Sigmoid colon (tissue), 7 donors: ENCODE measurements at places on chromosomes 4 and X. TPM values are rescaled to one million over a fixed set of nuclear protein-coding genes. Genes with fewer than 3 reads are reported as not detected.

GRCh38 chr4:41451961-41452360 is 86.0 kb upstream of the LIMCH1 start:
- H3K27me3 ChIP-seq, result no peaks in the 10 kb centered on the region
- no peak overlapping the region for H3K27ac ChIP-seq
- H3K36me3 ChIP-seq, result no peaks in the 10 kb centered on the region
- no peaks in the 10 kb centered on the region for H3K4me1 ChIP-seq

DNA sequence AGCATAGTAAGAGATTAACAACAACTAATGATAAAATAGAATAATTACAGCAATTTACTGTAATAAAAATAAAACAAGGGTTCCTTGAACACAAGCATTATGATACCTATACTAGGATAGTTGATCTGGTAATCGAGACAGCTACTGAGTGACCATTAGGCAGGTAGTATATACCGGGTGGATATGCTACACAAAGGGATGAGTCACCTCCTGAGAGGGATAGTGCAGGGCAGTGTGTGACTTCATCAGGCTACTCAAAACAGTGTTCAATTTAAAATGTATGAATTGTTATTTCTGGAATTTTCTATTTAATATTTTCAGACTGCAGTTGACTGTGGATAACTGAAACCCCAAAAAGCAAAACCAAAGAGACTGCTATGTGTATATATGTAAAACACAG is 9.7 kb upstream of the ANTXR2 start:
- no peaks in the 10 kb centered on the region for H3K27me3 ChIP-seq
- DNase-seq, result no peak
- no peaks in the 10 kb centered on the region for H3K36me3 ChIP-seq
- no peak overlapping the region for H3K4me3 ChIP-seq
- no peak overlapping the region for H3K27ac ChIP-seq

DNA sequence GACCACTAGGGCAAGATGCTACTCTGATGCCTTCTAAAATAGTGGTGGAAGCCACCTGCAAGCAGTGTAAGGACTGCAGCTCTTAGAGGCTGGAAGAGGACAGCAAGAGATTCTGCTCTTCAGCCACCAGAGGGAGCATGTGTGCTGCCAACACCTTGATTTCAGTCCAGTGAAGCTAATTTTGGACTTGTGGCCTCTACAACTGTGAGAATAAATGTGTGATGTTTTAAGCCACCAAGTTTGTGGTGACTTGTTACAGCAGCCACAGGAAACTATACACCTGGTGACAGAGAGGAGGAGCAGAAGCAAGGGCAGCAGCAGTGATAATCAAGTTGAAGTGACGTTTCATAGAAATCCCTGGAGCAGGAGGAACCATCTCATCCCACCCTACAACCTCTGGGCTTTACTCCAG is 55.9 kb downstream of the FGFBP1 start:
- H3K27ac ChIP-seq, result no peak overlapping the region
- peak; percentile 69 for DNase-seq
- no peak overlapping the region for H3K4me3 ChIP-seq
- H3K36me3 ChIP-seq, result no peaks in the 10 kb centered on the region
- no peaks in the 10 kb centered on the region for H3K4me1 ChIP-seq
- no peaks in the 10 kb centered on the region for H3K27me3 ChIP-seq

- H3K4me3 ChIP-seq, result no peak overlapping the region
- H3K27ac ChIP-seq, result no peak overlapping the region
- H3K36me3 ChIP-seq, result no peaks in the 10 kb centered on the region
These were observed 131.9 kb upstream of the SMIM31 start for GRCh38 chr4:164621886-164622521.

SLC7A11 gene
- under 0.01 TPM for total RNA-seq

DNA sequence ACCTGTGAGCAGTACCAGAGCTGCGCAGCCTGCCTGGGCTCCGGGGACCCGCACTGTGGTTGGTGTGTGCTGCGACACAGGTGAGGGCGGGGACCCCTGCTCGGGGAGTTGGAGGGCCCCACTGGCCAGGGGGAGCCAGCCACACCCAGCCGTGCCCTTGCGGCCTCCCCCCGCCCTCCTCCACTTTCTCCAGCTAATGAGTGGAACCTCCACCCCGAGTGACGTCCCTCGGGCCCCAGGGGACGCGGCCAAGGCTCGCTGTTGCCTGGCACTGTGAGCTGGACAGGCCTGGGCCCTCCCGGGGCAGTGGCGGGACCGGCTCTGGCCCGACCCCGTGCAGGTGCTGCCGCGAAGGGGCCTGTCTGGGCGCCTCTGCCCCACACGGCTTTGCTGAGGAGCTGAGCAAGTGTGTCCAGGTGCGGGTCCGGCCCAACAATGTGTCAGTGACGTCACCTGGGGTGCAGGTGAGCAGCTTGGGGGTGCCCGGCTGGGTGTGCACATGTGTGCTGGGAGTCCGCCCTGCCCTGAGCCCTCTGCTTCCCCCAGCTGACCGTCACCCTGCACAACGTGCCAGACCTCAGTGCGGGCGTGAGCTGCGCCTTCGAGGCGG is 5.6 kb downstream of the PLXNA3 start:
- H3K27ac ChIP-seq, result no peak overlapping the region
- no peak for DNase-seq
- H3K4me1 ChIP-seq, result peaks cover 9% of the 10 kb centered on the region
- no peak overlapping the region for H3K4me3 ChIP-seq
- H3K36me3 ChIP-seq, result peaks cover 31% of the 10 kb centered on the region

TMPRSS11B gene
- total RNA-seq, result not detected

DNA sequence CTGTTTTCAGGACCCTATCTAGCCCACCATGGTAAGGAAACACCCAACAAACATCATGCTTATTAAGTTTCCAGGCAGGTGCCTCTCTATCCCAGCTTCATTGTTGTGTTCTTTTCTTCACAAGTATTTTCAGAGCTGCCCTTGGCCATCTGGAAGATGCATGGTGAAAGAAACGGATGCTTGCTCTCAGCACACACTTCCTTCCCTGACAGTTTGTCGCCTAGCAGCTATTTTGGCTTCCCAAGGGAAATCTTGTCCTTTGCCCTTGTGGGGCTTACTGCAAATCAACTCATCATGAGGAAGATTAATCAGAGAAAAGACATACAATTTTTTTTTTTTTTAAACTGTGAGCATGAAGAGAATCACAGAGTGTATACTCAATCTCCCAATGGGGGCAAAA is 128.8 kb downstream of the ASMT start:
- H3K27me3 ChIP-seq, result no peaks in the 10 kb centered on the region
- no peaks in the 10 kb centered on the region for H3K36me3 ChIP-seq
- no peak overlapping the region for H3K4me3 ChIP-seq
- DNase-seq, result no peak
- H3K27ac ChIP-seq, result no peak overlapping the region

CFAP99 gene
- not detected for total RNA-seq

PDZD4 gene
- 16.6 TPM for total RNA-seq

DNA sequence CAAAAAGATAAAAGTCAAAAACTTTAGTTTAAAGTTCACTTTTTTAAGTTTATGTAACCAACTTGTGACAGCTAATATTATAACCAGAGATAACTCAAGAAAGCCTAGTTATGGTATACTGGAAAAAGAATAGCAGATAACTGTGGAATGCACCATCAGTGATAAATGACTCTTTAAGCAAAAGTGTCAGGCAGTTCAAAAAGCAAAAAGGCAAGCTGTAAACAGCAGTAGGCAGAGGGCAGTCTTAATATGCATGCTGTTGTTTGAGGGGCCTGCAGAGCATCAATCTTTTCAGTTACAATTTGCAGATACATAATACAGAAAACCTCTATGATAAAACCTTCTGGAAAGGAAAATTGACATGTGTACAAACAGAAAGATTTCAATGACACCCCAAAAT is 81.8 kb upstream of the JADE1 start:
- H3K4me3 ChIP-seq, result no peak overlapping the region
- no peak overlapping the region for H3K27ac ChIP-seq
- H3K4me1 ChIP-seq, result peaks cover 8% of the 10 kb centered on the region
- H3K27me3 ChIP-seq, result no peaks in the 10 kb centered on the region
- DNase-seq, result no peak
- no peaks in the 10 kb centered on the region for H3K36me3 ChIP-seq

ODAM gene
- 5.3 TPM for total RNA-seq

ZGRF1 gene
- total RNA-seq, result 3.6 TPM

GRCh38 chrX:75106772-75107171 is 49.3 kb downstream of the ABCB7 start:
- no peaks in the 10 kb centered on the region for H3K27me3 ChIP-seq
- H3K4me3 ChIP-seq, result no peak overlapping the region
- no peak for DNase-seq
- H3K4me1 ChIP-seq, result no peaks in the 10 kb centered on the region
- H3K36me3 ChIP-seq, result no peaks in the 10 kb centered on the region

PCSK1N gene
- 4.1 TPM for total RNA-seq

GRCh38 chr4:6854098-6854744 is 55.4 kb upstream of the TBC1D14 start:
- DNase-seq, result no peak
- H3K4me3 ChIP-seq, result no peak overlapping the region
- H3K4me1 ChIP-seq, result peaks cover 31% of the 10 kb centered on the region
- H3K27ac ChIP-seq, result no peak overlapping the region

- no peak for DNase-seq
- no peaks in the 10 kb centered on the region for H3K36me3 ChIP-seq
- H3K4me1 ChIP-seq, result no peaks in the 10 kb centered on the region
These were observed 45.4 kb downstream of the ZCCHC13 start for GRCh38 chrX:74349387-74349786.

DNA sequence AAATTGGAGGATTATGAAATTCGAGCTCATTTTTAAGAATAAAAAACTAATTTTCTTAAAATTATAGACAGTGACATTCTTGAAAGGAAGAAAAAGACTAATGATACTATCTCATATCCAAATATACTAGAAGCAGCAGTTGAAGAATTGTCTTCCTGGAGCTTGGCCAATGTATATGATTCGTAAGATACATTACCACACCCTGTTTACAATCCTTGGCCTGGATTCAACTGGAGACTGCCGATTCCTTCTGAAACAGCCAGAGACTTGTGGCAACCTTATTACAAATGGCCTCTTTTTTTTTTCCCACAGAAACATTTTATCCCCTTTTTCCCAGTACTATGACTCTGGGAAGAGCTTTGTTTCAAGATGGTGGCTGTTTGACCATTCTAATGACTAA is 571.2 kb upstream of the FAT1 start:
- no peak for DNase-seq
- H3K4me1 ChIP-seq, result no peaks in the 10 kb centered on the region
- H3K36me3 ChIP-seq, result no peaks in the 10 kb centered on the region
- no peak overlapping the region for H3K27ac ChIP-seq
- H3K27me3 ChIP-seq, result no peaks in the 10 kb centered on the region

ZCCHC12 gene
- 1.2 TPM for total RNA-seq

TLR1 gene
- 15.7 TPM for total RNA-seq

DNA sequence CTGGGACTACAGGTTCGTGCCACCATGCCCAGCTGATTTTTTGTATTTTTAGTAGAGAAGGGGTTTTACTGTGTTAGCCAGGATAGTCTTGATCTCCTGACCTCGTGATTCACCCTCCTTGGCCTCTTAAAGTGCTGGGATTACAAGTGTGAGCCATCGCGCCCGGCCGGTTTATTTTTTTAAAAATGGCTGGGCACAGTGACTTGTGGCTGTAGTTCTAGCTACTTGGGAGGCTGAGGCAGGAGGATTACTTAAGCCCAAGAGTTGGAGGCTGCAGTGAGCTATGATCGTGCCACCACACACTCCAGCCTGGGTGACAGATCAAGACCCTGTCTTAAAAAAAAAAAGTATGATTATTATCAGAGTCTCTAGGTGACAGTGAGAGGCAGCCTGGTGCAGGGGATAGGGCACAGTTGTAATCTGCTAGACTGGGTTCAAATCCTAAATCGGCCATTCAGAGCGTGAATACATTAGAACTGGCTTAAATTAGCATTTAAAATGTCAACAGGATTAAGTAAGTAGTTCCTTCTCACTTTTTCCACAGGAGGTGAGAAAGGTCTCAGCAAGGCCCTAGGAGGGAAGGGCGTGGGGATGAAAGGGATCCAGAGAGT is 435 bp upstream of the MGST2 start:
- peak overlapping the region; percentile 90 for H3K27ac ChIP-seq
- H3K4me1 ChIP-seq, result no peaks in the 10 kb centered on the region
- H3K4me3 ChIP-seq, result peak overlapping the region; percentile 53
- H3K27me3 ChIP-seq, result no peaks in the 10 kb centered on the region
- no peak for DNase-seq

POF1B gene
- total RNA-seq, result 0.66 TPM

TMEM154 gene
- 0.55 TPM for total RNA-seq

- no peak overlapping the region for H3K4me3 ChIP-seq
- no peak overlapping the region for H3K27ac ChIP-seq
- H3K4me1 ChIP-seq, result no peaks in the 10 kb centered on the region
- DNase-seq, result no peak
These were observed 6.4 kb downstream of the RBM3 start for GRCh38 chrX:48580662-48581061.

GRCh38 chrX:19660604-19661255 is 145.4 kb upstream of the MAP3K15 start:
- no peak for DNase-seq
- no peak overlapping the region for H3K4me3 ChIP-seq
- H3K27ac ChIP-seq, result no peak overlapping the region
- H3K4me1 ChIP-seq, result no peaks in the 10 kb centered on the region
- no peaks in the 10 kb centered on the region for H3K27me3 ChIP-seq

DNA sequence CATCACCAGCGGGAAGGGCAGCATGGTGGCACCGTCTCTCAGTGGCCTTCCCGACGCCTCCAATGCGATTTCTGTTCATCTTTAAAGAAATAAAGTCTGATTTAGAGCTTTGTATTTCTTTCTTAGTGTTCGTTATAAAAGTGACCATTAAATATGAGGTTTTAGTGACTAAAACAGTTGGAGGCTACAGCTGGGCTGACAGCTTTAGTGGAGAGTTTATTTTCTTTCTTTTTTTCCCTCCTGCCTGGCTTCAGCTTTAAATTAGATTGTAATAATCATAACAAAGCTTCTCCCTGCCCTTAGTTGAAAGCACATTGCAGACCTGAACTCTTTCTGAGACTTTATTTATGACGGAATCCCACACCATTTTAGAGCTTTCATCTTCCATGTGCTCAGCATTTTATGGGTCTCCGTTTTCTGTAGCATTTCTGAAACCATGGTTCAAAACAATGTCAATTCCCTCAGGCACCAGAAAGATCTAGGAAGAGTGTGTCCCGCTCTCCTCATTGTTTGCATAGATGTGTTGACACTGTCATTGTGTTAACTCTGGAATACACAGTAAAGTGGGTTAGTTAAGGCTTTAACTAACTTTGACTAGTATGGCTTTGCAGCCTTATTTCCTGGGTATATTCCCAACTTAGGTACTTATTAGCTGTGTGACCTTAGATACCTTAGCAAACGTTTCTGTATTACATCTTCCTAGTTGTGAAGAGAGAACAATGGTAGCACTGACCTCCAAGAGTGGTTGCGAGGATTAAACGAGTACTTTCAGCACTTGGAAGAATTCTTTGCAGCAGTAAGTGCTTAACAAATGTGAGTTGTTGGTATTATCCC is 97.4 kb upstream of the PGRMC2 start:
- no peak for DNase-seq
- no peaks in the 10 kb centered on the region for H3K27me3 ChIP-seq
- peak overlapping the region; percentile 85 for H3K27ac ChIP-seq

FGF5 gene
- total RNA-seq, result 0.33 TPM

FAM47A gene
- not detected for total RNA-seq

DNA sequence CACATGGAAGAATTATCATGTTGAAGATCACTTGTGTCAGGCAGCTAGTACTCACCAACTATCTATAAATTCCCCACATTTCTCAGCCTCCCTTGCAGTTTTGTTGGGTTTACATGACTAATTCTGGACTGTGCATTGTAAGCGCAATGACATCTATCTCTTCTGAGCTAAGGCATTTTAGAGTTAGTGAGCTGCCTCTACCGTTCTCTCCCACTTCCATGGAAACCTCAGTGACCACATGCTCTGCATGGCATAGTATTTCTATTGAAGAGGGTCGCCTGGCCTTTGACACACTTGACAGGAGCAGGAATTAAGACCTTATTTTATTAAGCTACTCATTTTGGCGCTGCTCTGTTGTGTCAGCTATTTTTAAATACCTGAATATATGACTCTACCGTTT is 67.5 kb upstream of the NPY2R start:
- no peaks in the 10 kb centered on the region for H3K4me1 ChIP-seq
- H3K27ac ChIP-seq, result no peak overlapping the region
- DNase-seq, result no peak
- H3K4me3 ChIP-seq, result no peak overlapping the region
- H3K36me3 ChIP-seq, result no peaks in the 10 kb centered on the region
